Central memory CD4-positive, alpha-beta T cell (primary cell): ENCODE measurements at places on chromosomes 3 and 15.

- no peak for DNase-seq
These were observed 92.1 kb downstream of the ASB7 start for GRCh38 chr15:100694381-100695021.

DNA sequence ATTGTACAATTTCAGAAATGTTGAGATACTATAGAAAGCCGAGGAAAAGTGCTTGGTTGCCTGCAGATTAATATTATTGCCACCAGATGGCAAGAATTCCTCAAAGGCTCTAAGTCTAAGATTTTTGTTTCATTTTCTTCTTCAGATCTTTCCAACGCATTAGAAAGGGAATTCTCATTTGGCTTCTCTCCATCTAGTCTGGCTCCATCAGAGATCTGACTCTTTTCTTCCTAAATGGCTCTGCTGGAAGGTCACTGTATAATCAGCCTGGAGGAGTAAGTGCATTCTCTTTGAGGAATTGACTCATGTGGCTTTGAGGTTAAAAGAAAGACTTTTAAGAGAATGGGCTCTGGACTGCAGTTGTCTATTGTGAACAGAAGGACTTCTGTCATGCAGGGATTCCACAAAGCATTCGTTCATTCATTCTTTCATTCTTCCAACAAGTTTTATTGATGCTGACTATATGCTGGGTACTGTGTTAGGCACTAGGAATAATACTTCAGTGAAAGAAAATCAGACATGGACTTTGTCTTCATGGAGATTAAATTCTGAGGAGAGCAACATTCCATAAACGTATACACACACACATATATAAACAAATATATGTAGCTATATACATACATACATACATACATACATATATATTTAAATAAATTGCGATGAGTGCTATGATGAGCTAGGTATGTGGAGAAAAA, 55.3 kb downstream of the SLC28A2 start:
- DNase-seq: no peak

GRCh38 chr3:50160561-50160983, 5.4 kb downstream of the SEMA3F start:
- DNase-seq: no peak

DNA sequence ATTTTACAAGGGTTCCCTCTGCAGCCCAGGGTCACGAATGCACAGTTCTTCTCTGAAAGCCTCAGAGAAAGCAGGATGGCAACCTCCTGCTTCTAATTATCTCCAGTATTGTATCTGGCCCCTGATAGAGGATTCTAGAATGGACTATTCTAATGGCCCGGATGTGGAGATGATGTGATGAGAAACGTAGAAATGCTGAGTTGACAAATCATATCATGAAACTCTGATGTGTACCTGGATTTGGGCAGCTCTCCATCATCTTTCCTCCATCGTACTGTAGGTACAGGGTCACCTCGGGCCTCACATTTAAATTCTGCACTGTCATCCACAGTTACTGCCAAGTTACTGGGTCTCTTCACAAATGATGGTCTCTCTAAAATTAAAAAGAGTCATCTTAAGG, 1050.8 kb downstream of the ROBO1 start:
- no peak for DNase-seq

GRCh38 chr3:77606372-77606771, 566.5 kb downstream of the ROBO2 start:
- DNase-seq: no peak

GRCh38 chr15:61138156-61138555, 90.9 kb downstream of the RORA start:
- DNase-seq: no peak

- no peak for DNase-seq
These were observed 7.9 kb upstream of the CAMK1 start for GRCh38 chr3:9777694-9778021.

GRCh38 chr3:76554707-76555106, 485.2 kb upstream of the ROBO2 start:
- DNase-seq: no peak

GRCh38 chr15:62087671-62088352, 21.0 kb downstream of the C2CD4A start:
- DNase-seq: no peak

DNA sequence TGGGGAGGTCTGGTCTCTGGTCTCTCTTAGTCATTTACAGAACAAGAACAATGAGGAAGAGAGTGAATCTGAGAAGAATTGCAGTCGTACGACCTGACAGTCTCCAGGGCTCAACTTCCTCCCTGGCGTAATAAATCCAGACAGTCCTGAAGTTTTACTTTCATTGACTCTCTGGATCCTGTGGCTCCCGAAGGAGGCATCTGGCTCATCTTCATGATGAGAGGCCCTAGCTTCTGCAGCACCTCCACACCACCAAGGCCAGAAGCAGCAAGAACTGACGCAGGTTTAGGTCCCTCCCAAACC, 11.8 kb upstream of the CYFIP1 start:
- DNase-seq: no peak

- no peak for DNase-seq
These were observed 336.2 kb downstream of the ERC2 start for GRCh38 chr3:56131974-56132590.

DNA sequence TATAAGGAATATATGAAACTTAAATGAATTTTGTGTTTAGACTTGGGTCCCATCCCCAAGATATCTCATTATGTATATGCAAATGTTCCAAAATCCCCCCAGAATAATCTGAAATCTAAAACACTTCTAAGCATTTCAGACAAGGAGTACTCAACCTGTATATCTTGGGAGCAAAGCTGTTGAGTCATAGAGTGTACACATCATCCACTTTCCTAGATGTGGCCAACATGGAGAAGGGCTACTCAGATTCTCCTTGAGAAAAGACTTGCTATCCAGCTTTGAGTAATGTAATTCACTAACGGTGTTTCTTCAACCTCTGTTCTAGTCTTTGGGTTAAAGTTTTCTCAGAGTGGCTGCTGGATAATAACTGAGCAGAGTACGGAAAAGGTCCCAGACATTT, 215.5 kb upstream of the POU1F1 start:
- no peak for DNase-seq

GRCh38 chr15:75733761-75734651, 21.4 kb upstream of the CSPG4 start:
- no peak for DNase-seq

DNA sequence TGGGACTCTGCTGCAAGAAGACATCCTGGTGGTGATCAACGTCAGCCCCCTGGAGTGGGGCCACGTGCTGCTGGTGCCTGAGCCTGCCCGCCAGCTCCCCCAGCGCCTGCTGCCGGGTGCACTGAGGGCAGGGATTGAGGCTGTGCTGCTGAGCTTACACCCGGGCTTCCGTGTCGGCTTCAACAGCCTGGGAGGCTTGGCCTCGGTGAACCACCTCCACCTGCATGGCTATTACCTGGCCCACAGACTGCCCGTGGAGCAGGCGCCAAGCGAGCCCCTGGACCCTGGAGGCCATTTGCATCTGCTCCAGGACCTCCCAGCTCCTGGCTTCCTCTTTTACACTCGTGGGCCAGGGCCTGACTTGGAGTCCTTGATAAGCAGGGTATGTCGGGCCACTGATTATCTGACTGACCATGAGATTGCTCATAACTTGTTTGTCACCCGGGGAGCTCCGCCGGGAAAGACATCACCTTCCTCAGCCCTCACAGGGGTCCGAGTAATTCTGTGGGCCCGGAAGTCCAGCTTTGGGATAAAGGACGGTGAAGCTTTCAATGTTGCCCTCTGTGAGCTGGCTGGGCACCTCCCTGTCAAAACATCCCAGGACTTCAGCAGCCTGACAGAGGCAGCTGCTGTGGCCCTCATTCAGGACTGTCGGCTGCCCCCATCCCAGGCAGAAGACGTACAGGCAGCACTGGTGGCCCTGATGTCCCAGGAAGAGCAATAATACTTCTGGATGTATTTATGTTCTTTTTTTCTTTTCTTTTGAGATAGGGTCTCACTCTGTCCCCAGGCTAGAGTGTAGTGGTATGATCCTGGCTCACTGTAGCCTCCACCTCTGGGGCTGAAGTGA, 7.6 kb downstream of the GDPGP1 start:
- DNase-seq: no peak

GRCh38 chr15:90902040-90902839, 862 bp upstream of the MAN2A2 start:
- DNase-seq: peak; percentile 71

DNA sequence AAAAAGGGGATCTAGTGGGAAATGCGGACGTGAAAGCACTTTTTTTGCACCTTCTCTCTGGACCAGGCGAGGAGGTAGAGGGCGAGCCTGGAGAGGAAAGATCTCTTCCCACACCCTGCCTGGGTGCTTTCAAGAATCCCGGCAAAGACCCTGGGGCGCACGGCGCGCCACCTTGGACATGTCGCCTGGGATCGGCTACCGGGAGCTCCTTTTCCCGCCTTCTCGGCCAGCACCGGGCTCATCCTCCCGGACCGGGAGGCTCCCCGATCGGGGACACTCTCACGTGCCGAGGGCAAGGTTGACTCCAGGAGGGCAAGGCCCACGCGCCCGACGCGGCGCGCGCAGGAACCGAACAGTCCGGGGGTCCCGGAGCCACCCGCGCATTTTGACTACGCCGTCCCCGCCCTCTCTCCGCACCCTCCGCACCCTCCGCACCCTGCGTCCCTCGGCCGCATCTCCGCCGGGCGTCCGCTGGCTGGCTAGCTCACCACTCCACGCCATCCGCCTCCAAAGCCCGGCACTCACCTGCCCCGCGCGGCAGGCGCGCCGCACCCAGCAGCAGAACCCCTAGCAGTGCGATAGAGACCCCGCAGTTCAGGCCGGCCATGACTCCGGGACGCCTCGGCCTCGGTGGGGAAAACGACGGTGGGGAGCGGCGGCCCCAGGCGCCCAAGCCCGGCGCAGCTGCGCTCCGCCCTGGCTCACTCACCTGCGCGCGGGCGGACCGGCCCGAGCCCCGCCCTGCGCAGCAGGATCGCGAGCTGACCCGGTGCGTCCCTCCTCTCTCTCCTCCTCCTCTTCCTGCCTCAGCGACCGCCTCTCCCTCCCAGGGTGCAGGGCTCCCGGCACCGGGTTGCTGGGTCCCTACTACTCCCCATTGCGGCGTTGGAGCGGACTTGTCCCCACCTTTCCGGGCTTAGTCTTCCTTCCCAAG, at the start of gene CDCP1:
TSS of gene CDCP1 (minus strand) at position 698 of the 934 bp plus-strand sequence. CDS start at position 607, 91 bp downstream.
- no peak for DNase-seq

DNA sequence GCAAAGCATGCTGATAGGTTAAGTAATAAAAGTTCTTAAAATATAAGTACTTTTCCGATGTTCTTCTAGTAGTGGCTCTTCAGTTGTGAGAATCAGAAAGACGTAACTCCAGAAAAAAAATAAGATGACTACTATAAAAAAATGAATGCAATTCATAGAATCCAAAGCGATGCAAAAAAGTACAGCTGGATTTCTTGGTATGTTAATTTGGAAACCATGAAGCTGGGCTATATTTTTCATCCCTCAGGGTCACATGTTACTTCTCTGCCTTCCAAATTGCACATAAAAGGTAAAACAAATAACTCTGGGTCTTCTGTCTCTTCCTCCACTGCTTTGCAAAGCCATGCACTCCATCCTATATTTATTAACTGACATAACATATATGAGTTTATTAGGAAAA, 843.9 kb upstream of the DPPA4 start:
- no peak for DNase-seq

- no peak for DNase-seq
These were observed 8.6 kb downstream of the CEP152 start for GRCh38 chr15:48802257-48802656.

DNA sequence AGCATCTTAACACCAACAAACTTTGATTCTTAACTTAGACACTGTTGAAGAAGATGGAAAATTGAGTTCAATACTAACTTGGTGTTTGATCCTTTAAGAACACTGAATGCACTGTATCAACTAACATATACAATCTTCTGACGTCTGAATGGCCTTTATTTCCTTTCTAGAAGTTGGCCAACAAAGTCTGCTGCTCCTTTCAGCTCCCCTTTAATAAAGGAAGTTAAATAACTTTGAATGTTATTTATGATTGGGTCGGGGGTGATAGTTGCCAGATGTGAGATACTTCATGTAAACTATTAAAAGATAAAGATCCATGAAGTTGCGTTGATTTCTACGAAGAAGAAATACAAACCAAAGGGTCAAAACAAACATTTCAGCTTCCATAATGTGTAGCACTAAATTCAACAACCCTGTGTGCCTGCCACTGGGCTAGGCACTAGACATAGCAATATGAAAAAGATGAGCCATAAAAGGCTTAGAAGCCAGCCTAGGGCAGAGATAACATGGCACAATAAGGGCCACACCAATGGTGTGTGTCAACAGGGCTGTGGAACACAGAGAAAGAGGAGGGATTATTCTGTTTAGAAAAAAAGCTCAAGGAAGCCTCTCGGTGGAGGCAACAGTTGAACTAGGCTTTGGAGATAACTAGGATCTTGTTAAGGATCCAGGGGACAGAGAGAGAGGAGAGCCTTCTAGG, 337.8 kb downstream of the MECOM start:
- no peak for DNase-seq

DNA sequence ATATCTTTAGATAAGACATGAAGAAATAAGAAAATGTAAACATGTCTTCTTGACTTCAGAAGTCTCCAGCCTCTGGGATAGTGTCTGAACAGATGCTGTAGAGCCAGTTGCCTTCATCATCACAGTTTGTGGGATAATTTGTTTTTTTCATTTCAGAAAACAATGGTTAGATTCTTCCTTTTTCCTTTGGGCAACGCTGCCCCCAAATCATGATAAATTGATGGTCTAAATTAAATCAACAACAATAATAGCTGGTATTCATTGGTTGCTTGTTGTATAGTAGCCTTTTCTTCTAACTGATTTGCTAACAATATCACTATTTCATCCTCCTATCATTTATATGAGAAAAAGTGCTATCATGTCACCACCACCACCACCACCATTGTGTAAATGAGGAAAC, 12.6 kb upstream of the SHQ1 start:
- no peak for DNase-seq

DNA sequence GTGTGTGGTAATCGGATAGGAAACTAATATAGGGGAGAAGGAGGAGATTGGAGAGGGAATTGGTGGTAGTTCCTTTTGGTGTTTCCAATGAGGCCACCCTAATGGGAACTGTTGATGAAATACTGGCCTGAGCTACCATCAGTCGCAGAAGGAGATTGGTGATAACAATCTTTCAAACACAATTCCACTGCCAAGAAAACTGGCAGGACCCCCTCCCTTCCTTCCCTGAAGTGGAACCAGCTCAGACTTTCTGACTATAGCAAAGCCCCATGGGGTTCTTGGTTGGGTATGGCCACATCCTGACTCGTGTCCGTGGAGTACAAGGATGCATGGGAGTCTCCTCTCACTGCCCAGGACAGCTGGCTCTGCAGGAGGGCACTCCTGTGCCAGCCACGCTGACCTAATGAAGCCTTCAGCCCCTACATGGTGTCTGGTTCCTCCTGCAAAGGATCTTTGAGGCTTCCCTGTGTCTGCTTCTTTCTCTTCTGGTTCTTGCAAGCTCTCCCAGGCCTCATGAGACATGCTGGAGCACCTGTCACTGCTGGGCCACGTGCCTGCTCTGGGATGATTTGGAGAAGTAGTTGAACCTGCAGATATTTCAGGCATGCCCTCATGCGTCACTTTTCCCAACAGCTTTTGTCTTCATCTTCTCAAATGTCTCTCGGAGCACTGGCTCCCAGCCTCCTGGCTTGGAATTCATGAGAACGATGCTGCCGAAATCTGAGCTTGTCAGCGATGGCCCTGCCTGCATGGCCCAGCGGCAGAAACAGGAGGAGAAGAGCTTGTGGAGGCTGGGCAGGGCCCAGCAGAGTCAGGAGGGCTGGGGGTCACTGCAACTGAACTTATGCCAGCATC, 90.0 kb upstream of the ADPGK start:
- no peak for DNase-seq

GRCh38 chr3:72317491-72317890, 530.8 kb downstream of the SHQ1 start:
- no peak for DNase-seq

- no peak for DNase-seq
These were observed 48.2 kb upstream of the PYDC2 start for GRCh38 chr3:191412759-191413158.

GRCh38 chr15:92361321-92362000, 32.2 kb upstream of the ST8SIA2 start:
- DNase-seq: no peak
